ENCODE measurements at places on chromosomes 1 and 21.

GRCh38 chr1:114079596-114080190 lies 74.0 kb downstream of the SYT6 start:
- no peak for DNase-seq

- DNase-seq: no peak
Measured at GRCh38 chr1:244865028-244865371, 657 bp upstream of the HNRNPU start.

- DNase-seq: no peak
Measured at GRCh38 chr1:9437961-9438430, 101.3 kb upstream of the SLC25A33 start.

- no peak for DNase-seq
Measured at GRCh38 chr21:45498646-45499000, 43.6 kb downstream of the SLC19A1 start.

DNA sequence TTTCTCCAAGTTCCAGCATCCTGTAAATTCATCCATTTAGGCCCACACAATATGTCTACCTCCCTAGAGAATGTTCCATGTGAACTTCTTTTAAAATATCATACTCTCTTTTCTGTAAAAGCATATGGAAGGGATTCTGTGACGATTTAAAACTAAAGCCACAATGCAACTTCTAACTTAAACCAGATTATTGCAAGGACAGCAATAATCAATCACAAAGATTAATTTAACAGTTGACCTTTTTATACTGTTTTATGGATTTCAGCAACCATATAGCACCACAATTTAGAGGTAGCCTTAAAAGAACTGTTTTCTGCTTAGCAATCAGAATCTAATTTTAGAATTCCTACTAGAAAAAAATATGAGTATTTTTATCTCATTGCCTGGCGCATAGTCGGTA lies 58.3 kb downstream of the DSCAM start:
- DNase-seq: no peak

- DNase-seq: no peak
Measured at GRCh38 chr1:61973100-61973837, 221.4 kb upstream of the L1TD1 start.

DNA sequence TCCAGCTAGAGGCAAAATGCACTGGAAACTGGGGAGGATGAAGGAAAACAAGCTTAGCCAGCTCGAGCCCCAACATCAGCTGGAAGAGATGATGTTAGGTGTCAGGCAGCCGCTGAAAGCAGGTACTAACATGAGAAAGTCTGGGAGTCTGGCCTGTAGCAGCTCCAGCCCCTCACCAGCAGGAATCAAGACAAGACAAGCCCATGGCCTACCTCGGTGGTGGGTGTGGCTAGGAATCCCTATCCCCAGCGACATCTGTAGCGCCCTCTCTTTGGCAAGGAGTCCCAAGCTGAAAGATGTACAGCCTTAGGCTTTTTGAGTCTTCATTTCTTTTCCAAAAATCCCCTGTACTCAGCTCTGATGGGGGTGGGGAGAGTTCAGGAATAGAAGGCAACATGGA lies 2.6 kb downstream of the DLGAP3 start:
- no peak for DNase-seq
